ENCODE measurements at places on chromosomes 4 and X.

- no peak for DNase-seq
These were observed 12.2 kb downstream of the IL13RA1 start for GRCh38 chrX:118739577-118739976.

DNA sequence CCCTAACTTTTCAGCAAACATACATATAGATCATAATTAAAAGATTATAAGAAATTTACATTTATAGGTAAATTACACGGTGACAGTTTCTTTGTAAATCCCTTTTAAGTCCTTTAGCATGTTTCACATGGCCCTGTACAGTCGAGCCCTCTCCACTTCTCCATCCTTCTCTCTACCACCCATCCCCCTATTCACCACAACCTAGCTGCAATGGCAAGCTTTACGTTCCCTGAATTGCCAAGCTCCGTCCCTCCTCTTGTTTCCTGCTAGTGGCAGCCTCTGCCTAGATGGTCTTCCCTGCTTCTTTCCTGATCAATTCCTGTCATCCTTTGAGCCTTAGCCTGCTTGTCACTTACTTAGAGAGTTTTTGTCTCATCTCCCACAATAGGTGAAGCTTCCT is 116.2 kb downstream of the TMA16 start:
- DNase-seq, result no peak

- no peak for DNase-seq
These were observed 202.9 kb downstream of the CHIC1 start for GRCh38 chrX:73765776-73766430.

DNA sequence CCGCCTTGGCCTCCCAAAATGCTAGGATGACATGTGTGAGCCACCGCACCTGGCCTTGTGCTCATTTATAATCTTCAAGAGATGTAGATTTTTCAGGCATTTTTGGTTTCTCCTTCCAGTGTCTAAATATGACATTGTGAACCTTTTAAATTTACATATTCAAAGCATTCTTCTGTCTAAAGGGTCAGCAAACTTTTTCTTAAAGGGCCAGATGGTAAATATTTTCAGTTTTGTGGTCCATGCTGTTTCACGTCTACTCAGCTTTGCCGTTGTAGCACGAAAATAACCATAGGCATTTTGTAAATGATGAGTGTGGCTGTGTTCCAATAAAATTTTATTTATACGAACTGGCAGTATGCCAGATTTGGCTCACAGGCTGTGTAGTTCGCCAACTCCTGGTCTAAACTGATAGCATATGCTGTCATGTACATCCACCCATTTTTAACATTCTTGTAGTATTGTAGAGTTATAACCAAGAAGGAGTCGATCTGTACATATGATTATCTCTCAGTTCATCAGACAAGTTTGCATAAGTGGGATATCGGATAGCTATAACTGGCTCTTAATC is 12.7 kb upstream of the GCNA start:
- no peak for DNase-seq

DNA sequence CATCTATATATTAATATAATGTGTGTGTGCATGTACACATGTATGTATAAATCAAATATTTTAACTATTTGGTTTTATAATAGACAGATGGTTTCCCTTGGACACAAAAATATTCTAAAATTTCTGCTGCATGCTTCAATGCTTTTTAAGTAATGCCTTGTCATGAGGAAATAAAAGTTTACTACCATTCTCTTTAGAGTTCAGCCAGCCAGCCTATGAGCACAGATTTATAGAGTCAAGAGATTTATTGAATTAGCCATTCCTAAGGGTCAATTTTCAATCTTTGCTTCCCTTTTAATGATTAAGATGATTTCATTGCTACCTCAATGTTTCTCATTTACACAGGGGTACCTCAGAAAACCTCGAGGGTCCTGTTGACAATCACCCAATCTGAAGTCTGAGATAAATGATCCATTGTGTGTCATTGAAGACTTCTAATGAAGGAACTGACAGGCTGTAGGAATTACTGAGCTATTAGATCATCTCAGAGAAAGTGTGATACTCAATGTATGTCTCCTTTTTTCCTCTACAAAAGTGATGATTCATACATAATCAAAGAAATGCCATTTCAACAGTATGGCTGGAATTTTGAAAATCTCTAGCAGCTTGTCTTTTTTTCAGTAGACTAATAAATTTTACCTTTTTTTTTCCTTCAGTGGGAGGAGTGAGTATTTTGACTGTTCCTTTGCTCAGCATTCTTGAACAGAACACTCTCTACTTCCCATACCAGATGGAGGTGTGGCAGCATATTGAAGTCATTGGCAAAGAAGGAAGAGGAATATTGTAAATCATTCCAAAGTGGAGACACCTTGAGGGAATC is 222.6 kb upstream of the PCDH18 start:
- DNase-seq, result no peak

DNA sequence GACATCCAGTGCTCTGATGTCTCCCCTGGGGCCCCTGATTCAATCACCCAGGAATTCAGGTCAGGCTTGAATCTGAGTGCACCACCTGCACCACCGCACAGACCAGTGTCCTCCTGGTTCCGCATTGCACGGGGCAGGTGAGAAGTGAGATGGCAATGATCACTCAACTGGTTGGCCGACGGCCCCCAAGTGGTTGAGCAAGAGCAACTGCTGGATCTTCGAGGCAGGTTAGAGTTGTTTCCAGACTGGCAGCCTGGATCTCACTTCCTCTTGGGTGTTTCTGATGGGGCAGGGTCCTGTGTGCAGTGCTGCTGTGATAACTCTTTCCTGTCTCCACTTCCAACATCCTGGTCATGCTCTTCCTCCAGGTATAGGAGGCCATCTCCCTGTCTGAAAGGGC is 50.4 kb downstream of the C4orf50 start:
- no peak for DNase-seq

All from stimulated activated CD8-positive, alpha-beta memory T cell treated with anti-CD3 and anti-CD28 coated beads, Interleukin-15, amount 100 ng/mL, for 4 hours (primary cell).